ENCODE measurements at places on chromosomes 1 and 21. TPM values are rescaled to one million over a fixed set of nuclear protein-coding genes. Genes with fewer than 3 reads are reported as not detected.

GRCh38 chr1:31957701-31958674, 19.8 kb upstream of the PTP4A2 start:
- no peaks in the 10 kb centered on the region for H3K27me3 ChIP-seq
- peak overlapping the region; percentile 42 for H3K27ac ChIP-seq
- H3K36me3 ChIP-seq, result no peaks in the 10 kb centered on the region
- H3K4me1 ChIP-seq, result peaks cover 25% of the 10 kb centered on the region

DNA sequence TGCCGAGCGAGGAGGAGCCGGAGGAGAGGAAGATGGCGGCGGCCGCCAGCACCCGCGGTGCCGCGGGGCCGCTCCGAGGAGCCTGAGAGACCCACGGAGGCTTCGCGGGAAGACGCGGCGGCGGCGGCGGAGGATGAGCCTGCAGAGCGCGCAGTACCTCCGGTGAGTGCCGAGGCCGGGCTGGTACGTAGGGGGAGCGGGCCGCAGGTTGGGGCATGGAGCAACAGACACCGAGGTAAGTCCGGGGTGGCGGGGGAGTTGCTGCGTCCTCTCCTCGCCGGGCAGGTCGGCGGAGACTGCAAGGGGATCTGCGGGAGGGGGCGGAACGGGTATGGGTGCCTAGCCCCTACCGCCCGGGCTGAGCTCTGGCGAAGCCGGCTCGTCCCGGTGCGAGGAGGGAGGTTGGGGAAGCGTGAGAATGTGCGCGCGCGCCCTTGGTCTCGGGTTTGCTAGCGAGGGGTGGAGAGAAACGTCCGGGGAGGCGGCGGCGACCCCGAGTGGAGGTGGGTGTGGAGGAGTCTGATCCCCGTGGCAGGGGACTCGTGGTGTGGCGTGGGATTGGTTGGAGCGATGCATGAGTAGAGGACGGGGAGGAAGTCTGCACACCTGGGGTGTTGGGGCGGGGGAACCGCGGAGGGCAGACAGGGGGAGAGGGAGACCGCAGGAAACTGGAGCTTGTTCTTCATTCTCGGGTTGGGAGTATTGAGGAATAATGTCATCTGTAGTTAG, at the start of gene SMG7:
TSS of gene SMG7 (plus strand) at position 12 of the 729 bp plus-strand sequence. CDS start at position 134, 122 bp downstream.
- DNase-seq, result peak; percentile 55
- H3K36me3 ChIP-seq, result no peaks in the 10 kb centered on the region
- H3K27me3 ChIP-seq, result no peaks in the 10 kb centered on the region
- H3K4me1 ChIP-seq, result no peaks in the 10 kb centered on the region
- H3K4me3 ChIP-seq, result peak within 1 kb of the TSS; percentile 92

Gene ARMH1
- total RNA-seq, result 2.9 TPM

Gene SPRR2B
- not detected for total RNA-seq

Gene PCAT6
- total RNA-seq, result 1.8 TPM

- no peak overlapping the region for H3K27ac ChIP-seq
- H3K4me1 ChIP-seq, result no peaks in the 10 kb centered on the region
- no peak overlapping the region for H3K4me3 ChIP-seq
Observed at GRCh38 chr1:225454733-225455132, 26.9 kb upstream of the LBR start.

GRCh38 chr1:214216779-214217178, 64.2 kb upstream of the SMYD2 start:
- H3K36me3 ChIP-seq, result no peaks in the 10 kb centered on the region
- H3K4me3 ChIP-seq, result no peak overlapping the region
- no peaks in the 10 kb centered on the region for H3K4me1 ChIP-seq
- H3K27ac ChIP-seq, result no peak overlapping the region
- no peaks in the 10 kb centered on the region for H3K27me3 ChIP-seq
- no peak for DNase-seq

Gene RIMKLA
- 0.32 TPM for total RNA-seq

Gene MCOLN2
- 0.33 TPM for total RNA-seq

Gene DIRAS3
- total RNA-seq, result 12.9 TPM

- no peaks in the 10 kb centered on the region for H3K27me3 ChIP-seq
- no peaks in the 10 kb centered on the region for H3K36me3 ChIP-seq
- DNase-seq, result no peak
- H3K4me3 ChIP-seq, result peak overlapping the region; percentile 67
Observed at GRCh38 chr1:150696590-150696989, 364 bp downstream of the GOLPH3L start.

DNA sequence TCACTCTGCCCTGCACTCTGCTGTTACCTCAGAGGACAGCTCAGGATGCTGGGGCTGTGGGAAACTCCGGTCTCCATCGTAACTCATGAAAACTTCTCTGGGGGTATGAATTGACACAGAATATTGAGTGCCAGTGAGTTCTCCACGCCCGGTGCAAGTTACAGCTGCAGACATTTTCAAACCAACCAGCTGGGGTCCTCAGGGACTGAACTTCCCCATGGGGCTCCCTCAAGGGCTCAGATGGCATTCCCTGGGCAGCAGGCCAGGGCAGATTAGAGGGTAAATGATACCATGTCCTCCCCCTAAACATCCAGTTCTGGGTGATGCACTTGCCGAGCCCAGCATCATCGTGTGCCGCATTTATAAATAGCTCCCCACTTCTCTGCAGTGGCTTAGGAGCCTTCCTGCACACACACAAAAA, 27.8 kb upstream of the CCSAP start:
- H3K4me3 ChIP-seq, result no peak overlapping the region
- no peak for DNase-seq
- no peaks in the 10 kb centered on the region for H3K27me3 ChIP-seq
- H3K36me3 ChIP-seq, result no peaks in the 10 kb centered on the region
- no peak overlapping the region for H3K27ac ChIP-seq
- H3K4me1 ChIP-seq, result no peaks in the 10 kb centered on the region

Gene RAB13
- total RNA-seq, result 45.8 TPM

DNA sequence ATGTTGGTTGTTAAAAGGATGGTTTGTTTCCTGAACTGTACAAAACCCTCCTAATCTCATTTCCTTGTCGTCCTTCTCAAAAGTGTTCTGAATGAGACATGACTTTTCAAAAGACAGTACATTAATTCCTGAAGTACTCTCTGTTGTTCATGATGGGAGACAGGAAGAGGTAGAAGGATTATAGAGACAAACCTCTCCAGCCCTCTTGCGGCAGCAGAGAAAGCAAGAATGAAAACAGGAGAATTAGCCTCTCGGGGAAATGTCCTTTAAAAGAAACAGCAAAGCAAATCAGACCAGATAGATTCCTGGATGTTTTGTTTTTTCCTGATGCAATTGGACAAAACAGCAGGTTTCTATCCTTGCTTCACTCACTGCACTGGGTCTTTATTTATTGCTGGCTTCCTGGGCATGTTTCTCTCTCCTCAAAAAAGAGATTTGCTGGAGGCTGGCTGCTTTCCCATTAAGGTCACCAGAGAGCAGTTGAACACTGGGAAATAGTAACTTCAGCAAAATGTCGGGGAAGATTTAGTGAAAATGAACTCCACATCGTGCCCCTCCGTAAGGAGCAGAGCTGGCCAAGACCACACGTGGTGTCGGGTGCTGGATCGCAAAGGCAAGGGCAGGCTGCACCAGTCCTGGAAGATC, 145.8 kb upstream of the SYT6 start:
- H3K36me3 ChIP-seq, result no peaks in the 10 kb centered on the region
- no peak for DNase-seq
- no peaks in the 10 kb centered on the region for H3K4me1 ChIP-seq
- no peaks in the 10 kb centered on the region for H3K27me3 ChIP-seq
- H3K4me3 ChIP-seq, result peak overlapping the region; percentile 15

DNA sequence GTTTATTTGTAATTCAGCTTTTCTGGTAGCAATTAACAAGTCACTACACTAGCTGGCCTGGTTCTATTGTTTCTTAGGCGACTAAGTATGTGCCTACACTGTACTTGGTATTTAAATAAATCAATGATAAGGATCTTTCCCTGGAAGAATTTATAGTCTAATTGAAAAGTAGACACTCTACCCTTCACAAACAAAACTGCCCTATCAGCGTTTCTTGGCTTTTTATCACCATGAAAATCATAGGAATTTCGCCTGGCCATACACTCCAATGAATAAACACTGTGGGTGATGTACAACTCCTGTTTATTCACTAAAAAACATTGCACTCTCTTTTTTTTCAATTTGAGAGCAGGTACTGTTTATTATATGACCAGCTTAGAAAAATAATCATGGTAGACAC, 702.9 kb upstream of the ADGRL2 start:
- no peak for DNase-seq
- H3K27ac ChIP-seq, result no peak overlapping the region
- H3K4me1 ChIP-seq, result no peaks in the 10 kb centered on the region
- no peaks in the 10 kb centered on the region for H3K36me3 ChIP-seq
- no peak overlapping the region for H3K4me3 ChIP-seq
- H3K27me3 ChIP-seq, result no peaks in the 10 kb centered on the region

DNA sequence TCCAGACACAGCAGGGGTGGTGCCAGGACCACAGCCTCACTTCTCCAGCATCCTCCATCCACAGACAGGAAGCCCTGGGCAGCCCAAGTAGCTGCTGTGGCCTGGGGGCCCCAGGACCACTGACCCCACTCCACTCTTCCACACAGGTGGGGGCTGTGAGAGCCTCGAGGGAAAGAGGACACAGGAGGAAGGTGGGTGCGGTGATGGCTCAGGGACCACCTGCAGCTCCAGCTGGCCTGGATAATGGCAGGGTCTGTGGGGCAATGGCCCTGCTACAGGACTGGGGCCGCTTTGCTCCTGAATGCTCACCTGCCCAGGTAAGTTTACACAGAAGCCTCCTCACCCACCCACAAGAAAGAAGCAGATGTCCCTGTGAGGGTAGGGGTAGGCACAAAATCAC, 18.3 kb upstream of the PRSS38 start:
- H3K27ac ChIP-seq, result no peak overlapping the region
- H3K27me3 ChIP-seq, result no peaks in the 10 kb centered on the region
- H3K4me1 ChIP-seq, result peaks cover 4% of the 10 kb centered on the region
- no peaks in the 10 kb centered on the region for H3K36me3 ChIP-seq
- DNase-seq, result no peak
- no peak overlapping the region for H3K4me3 ChIP-seq

DNA sequence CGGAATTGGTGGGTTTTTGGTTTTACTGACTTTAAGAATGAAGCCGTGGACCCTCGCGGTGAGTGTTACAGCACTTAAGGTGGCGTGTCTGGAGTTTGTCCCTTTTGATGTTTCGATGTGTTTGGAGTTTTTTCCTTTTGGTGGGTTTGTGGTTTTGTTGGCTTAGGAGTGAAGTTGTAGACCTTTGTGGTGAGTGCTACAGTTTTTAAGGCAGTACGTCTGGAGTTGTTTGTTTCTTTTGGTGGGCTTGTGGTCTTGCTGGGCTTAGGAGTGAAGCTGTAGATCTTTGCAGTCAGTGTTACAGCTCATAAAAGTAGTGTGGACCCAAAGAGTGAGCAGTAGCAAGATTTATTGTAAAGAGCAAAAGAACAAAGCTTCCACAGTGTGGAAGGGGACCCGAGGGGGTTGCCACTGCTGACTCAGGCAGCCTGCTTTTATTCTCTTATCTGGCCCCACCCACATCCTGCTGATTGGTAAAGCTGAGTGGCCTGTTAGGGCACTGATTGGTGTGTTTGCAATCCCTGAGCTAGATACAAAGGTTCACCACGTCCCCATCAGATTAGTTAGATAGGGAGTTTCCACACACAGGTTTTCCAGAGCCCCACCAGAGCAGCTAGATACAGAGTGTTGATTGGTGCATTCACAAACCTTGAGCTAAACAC, 20.9 kb downstream of the HENMT1 start:
- no peak for DNase-seq
- no peak overlapping the region for H3K4me3 ChIP-seq
- no peaks in the 10 kb centered on the region for H3K4me1 ChIP-seq
- no peak overlapping the region for H3K27ac ChIP-seq
- no peaks in the 10 kb centered on the region for H3K36me3 ChIP-seq
- no peaks in the 10 kb centered on the region for H3K27me3 ChIP-seq

GRCh38 chr1:169115891-169116585, 9.5 kb downstream of the ATP1B1 start:
- H3K36me3 ChIP-seq, result no peaks in the 10 kb centered on the region
- peak overlapping the region; percentile 16 for H3K4me3 ChIP-seq
- H3K27ac ChIP-seq, result peak overlapping the region; percentile 81
- H3K27me3 ChIP-seq, result no peaks in the 10 kb centered on the region

GRCh38 chr1:174157157-174157806, 2.0 kb upstream of the RABGAP1L start:
- H3K4me3 ChIP-seq, result no peak overlapping the region
- H3K36me3 ChIP-seq, result no peaks in the 10 kb centered on the region
- DNase-seq, result no peak
- H3K4me1 ChIP-seq, result no peaks in the 10 kb centered on the region

- H3K27ac ChIP-seq, result peak overlapping the region; percentile 83
- no peaks in the 10 kb centered on the region for H3K27me3 ChIP-seq
- DNase-seq, result peak; percentile 90
- H3K4me3 ChIP-seq, result no peak overlapping the region
- no peaks in the 10 kb centered on the region for H3K4me1 ChIP-seq
Observed at GRCh38 chr1:204885288-204885711, 14.6 kb downstream of the NFASC start.

DNA sequence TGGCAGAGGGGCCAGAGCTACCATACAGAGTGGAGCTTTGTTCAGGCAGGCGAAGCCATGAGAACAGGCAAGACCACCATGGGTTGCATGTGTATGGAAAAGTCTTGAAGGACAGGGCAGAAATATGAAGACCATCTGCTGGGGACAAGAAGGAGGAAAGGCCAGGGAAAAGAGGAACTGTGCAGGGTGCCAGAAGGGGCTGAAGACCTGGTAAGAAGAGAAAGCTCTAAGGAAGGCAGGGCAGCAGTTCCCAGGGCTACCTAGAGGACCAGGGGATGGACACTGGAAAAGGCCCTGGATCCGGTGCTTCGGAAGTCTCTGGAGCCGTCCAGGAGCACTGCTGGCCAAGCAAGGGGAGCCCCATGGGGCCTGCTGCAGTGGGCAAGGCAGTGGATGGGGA, 43.4 kb downstream of the PKP1 start:
- no peak overlapping the region for H3K4me3 ChIP-seq
- no peaks in the 10 kb centered on the region for H3K27me3 ChIP-seq
- no peaks in the 10 kb centered on the region for H3K36me3 ChIP-seq

DNA sequence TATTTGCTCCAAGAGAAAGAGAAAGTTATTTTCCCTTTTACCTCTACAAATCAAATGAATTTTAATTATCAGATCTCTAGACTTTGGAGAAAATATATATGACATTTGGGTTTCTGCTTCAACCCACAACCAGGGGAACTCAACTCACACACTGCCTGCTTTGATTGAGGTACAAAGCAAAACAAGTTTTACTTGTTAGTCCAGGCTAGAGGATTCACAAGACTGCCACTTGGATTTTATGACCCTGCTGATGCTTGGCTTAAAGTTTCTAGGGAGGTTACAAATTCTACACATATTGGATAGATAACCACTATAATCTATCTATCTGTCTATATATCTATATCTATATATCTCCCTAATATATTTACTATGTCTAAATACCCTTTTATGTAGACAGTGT, 467.3 kb upstream of the RGS18 start:
- no peaks in the 10 kb centered on the region for H3K36me3 ChIP-seq
- H3K4me3 ChIP-seq, result no peak overlapping the region
- no peaks in the 10 kb centered on the region for H3K4me1 ChIP-seq
- no peaks in the 10 kb centered on the region for H3K27me3 ChIP-seq
- no peak for DNase-seq

GRCh38 chr1:43822040-43822690, 111.4 kb upstream of the ARTN start:
- no peak overlapping the region for H3K4me3 ChIP-seq
- no peaks in the 10 kb centered on the region for H3K36me3 ChIP-seq
- peak overlapping the region; percentile 65 for H3K27ac ChIP-seq
- peak; percentile 54 for DNase-seq
- no peaks in the 10 kb centered on the region for H3K27me3 ChIP-seq

- H3K4me1 ChIP-seq, result no peaks in the 10 kb centered on the region
- no peak overlapping the region for H3K4me3 ChIP-seq
- no peaks in the 10 kb centered on the region for H3K36me3 ChIP-seq
- H3K27ac ChIP-seq, result no peak overlapping the region
Observed at GRCh38 chr1:109474697-109475096, 8.4 kb downstream of the SYPL2 start.

Gene OR2G6
- not detected for total RNA-seq

Data from breast epithelium (tissue), 4 donors.